A673 (cell line): ENCODE measurements at places on chromosomes 13 and 19. TPM values are rescaled to one million over a fixed set of nuclear protein-coding genes. Genes with fewer than 3 reads are reported as not detected.

FCGBP gene
- total RNA-seq, result 8.7 and 12.2 TPM in 2 replicates

ZNF625 gene
- total RNA-seq, result 9.1 and 11.1 TPM in 2 replicates

NLRP12 gene
- not detected in 2 replicates for total RNA-seq

CDX2 gene
- not detected in 2 replicates for total RNA-seq

VSIG10L gene
- 0.69 and 0.94 TPM in 2 replicates for total RNA-seq

NLRP4 gene
- total RNA-seq, result 0.15 TPM in 1 of 2 replicates, not detected in the other

CAPS gene
- 0.92 and 1.7 TPM in 2 replicates for total RNA-seq

IQCN gene
- total RNA-seq, result 10.2 and 12.0 TPM in 2 replicates

CATSPERD gene
- total RNA-seq, result not detected in 2 replicates
